Activated naive CD8-positive, alpha-beta T cell treated with anti-CD3 and anti-CD28 coated beads for 36 hours (primary cell): ENCODE measurements at places on chromosomes 7 and 10. TPM values are rescaled to one million over a fixed set of nuclear protein-coding genes. Genes with fewer than 3 reads are reported as not detected.

- H3K36me3 ChIP-seq: no peaks in the 10 kb centered on the region
- H3K4me1 ChIP-seq: peaks cover 5% of the 10 kb centered on the region
These were observed at the start of gene CALHM3 for GRCh38 chr10:103479135-103479534. Gene CALHM3, minus strand, starts transcription at chr10:103479240. Its CDS starts 208 bp downstream, at chr10:103479032.

- no peak for DNase-seq
- H3K27ac ChIP-seq: no peak overlapping the region
- no peaks in the 10 kb centered on the region for H3K27me3 ChIP-seq
- H3K36me3 ChIP-seq: no peaks in the 10 kb centered on the region
These were observed 722.2 kb downstream of the PARD3 start for GRCh38 chr10:34092891-34093290.

- no peaks in the 10 kb centered on the region for H3K27me3 ChIP-seq
- no peak for DNase-seq
- no peaks in the 10 kb centered on the region for H3K4me1 ChIP-seq
- H3K36me3 ChIP-seq: no peaks in the 10 kb centered on the region
These were observed 455.6 kb upstream of the FOXK1 start for GRCh38 chr7:4226524-4226882.

DNA sequence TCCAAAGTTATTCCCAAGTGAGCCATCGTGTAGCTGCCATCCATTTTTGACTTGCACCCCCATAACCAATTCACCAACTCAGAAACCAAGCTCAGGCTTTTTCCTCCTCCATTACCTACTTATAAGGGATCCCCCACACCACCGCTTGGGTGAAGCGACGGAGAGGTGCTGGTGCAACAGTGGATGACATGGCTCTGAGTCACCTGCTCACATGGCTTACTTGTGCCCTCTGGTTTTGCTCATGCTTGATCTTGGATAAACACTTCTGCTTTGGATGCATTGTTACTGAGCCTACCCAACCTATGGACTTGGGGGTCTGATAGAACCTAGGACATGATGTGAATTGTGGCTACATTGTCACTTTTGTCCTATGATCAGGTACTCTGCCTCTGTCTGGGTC, 12.0 kb upstream of the AKR1B1 start:
- no peaks in the 10 kb centered on the region for H3K27me3 ChIP-seq
- DNase-seq: no peak
- no peaks in the 10 kb centered on the region for H3K36me3 ChIP-seq
- H3K4me3 ChIP-seq: no peak overlapping the region
- H3K4me1 ChIP-seq: no peaks in the 10 kb centered on the region

The MNX1 gene
- total RNA-seq: not detected

The ERCC6 gene
- total RNA-seq: 22.1 TPM
